ENCODE measurements at places on chromosomes 6 and 20.
A peak's percentile ranks its signal among the peaks of the same experiment; 100 is the strongest.

GRCh38 chr6:16933532-16933931, 168.3 kb upstream of the STMND1 start:
- DNase-seq: no peak

GRCh38 chr6:166162599-166163342, 4.9 kb downstream of the TBXT start:
- no peak for DNase-seq

DNA sequence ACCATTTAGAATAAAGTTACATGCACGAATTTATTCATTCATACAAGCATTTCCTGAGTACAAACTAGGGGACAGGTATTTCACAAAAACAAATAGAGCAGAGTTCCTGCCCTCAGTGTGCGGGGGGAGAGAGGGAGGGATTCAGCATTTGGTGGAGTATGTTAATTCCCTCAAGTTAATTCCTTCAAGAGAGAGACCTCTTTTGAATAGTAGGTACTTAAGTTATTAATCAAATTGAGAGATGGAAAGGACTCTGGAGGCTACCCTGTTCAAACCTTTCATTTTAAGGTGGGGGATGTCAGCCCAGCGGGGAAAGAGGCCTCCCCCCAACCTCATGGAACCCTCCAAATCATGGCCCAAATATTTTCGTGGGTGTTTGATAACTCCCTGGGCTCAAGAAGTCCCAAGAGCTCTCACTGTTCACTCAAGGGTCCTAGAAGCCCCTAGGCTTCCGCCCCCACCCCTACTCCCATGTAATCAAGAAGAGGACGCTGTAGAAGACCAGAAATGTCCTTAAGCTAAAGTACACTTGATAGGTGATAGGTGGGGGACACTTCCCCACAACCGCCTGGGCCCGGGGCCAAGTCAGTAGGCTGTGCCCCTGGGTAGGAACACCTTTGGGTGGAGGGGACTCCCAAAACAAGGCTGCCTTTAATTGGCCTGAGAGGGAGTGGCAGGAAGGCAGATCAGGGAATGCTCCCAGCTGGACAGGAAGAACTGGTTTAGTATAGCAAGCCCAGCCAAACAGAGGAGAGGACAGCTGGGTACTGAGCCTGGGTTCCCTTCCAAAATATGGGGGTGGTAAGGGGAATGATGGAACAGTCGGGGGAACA, 2.9 kb downstream of the SDC4 start:
- DNase-seq: no peak

- no peak for DNase-seq
Observed at GRCh38 chr6:43807228-43808061, 37.4 kb downstream of the VEGFA start.

GRCh38 chr20:45117581-45117980, 2.6 kb upstream of the WFDC5 start:
- DNase-seq: no peak

DNA sequence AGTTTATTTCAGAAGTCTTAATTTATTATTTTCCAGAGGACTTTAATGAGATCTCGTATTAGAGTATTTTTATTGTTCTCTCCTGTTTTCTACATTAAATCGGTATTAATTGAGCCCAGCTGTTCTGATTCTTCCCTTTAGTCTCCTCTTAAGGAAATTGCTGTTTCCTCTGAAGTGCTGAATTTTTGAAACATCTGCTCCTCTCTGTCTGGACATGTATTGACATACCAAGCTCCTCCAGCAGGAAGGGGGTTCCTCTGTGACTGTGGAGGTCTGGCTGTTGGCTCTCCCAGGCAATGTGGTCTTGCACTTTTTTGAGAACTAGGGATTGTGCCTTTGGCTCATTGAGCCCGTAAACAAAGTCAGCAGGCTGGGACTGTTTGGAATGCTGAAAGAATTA, 74.9 kb downstream of the MAP3K4 start:
- no peak for DNase-seq

DNA sequence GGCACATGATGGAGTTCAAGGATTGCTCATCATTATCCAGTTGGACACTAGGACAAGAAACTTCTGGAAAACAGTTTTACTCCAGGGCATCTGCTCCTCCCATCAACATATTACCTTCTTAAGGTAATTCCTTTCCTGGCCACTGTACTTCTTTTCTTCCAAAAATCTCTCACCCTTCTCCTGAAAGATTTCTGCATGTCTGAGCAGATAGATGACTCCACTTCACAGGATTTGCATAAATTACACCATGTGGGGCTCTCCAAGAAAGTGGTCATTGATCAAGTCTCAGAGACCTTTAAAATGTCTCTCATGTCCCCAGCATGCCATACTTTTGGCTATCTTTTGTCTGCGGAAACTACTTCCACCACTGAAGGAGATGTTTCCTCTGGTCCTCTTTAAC, 103.2 kb upstream of the TNFAIP3 start:
- DNase-seq: no peak

DNA sequence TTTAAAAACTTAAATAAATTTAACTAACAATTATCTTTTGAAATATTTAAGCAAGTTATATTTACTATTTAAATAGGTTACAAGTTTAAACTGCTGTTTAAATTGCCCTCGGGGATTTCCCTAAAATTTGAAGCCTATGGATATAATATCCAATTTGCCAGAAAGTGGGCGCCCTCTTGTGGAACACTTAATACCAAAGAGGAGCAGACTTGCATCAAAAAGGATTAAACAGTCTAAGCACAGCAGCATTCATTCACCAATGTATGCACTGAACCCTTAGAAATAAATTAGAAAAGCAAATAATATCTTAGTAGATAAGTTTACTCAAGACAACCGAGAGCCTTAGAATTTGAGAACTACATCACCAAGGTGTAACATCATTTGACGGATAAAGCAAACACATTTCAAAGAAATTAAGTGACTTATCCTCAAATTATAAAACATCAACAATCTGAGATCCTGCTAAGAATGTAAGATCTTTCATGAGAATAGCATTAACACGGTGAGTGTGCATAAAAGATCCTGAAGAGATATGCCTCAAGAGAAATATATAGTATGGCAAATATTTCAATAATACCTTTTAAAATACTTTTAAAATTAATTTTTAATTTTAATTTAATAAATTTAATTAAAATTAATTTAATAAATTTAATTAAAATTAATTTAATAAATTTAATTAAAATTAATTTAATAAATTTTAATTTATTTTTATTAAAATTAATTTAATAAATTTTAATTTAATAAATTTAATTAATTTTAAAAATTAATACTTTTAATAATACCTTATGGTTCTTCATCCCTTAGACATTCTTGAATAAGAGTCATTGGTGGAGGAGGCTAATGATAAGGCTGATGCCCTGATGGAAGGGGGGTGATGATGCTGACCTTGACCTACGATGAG, 11.5 kb upstream of the MEP1A start:
- DNase-seq: no peak

DNA sequence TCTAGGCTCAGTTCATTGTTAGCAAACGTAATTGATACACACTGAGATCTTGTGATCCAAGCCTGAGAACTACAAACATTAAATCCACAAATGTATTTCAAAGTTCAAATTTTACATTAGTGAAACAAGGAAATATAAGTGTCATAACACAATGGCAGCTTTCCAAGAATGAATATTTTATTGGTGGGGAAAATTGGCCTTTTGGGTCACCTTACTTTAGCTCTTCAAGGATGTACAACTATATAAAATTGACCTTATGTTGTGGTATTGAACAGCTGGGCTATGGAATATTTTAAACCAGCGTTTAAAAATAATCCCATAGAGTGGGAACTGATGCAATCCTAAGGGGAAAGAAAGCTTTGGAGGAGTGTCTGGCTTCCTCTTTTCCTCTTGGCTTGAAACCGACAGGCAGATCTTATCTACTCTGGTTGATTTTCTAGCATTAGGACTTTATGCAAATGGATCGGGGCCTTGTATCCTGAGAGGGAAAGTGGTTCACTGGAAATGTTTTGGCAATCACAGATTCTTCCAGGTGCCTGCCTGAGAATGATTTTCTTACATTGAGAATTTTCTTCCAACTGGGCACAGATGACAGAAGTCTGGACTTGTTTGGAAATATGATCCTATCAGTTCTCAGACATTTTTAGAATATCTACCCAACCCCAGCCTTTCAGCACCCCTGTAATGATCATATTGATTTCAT, 184.8 kb upstream of the ECI2 start:
- DNase-seq: no peak

- DNase-seq: peak; percentile 90
Observed at GRCh38 chr6:83067448-83068439, at the start of gene DOP1A. DOP1A (plus strand) TSS chr6:83067671; CDS start chr6:83096978, 29,307 bp downstream.

- no peak for DNase-seq
Observed at GRCh38 chr6:27865850-27866356, 46.3 kb downstream of the OR2B2 start.

GRCh38 chr6:124873066-124873410, 89.2 kb upstream of the RNF217 start:
- no peak for DNase-seq

- no peak for DNase-seq
Observed at GRCh38 chr6:47310131-47310480, 401 bp upstream of the TNFRSF21 start.

DNA sequence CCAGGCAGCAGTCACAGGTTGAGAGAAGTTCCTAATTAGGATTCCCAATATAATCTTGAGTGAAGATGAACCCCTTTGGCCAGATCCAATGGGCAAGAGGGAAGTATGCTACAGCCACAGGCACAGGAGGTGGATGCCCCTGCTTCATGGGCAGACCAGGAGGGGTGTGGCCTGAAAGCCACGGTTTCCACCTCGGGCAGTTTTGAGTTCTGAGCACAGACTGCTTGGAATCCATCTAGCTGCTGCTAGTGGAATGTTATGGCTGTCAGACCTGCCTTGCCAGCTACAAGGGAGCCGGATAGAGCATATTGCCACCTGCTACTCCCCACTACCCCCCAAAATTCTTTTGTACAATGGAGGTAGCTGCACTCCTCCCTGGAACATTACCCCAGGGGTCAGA, 672.9 kb downstream of the HACE1 start:
- no peak for DNase-seq

DNA sequence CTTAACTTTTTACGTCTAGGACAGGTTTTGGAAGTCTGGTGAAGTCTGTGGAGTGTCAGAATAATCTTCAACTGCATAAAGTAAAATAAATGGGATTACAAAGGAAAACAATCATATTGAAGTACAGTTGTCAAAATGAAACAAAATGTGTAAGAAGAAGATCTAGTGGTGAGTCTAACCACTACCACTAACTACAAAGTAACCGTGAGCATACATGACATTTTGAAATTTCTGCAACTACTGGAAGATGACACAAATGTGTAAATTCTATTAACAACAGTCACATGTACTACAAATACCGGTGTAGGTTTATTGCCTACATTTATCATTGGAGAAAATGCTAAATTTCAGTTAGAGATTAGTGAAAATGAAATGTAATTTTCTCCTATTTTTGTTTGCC, 29.7 kb downstream of the VPS52 start:
- no peak for DNase-seq

DNA sequence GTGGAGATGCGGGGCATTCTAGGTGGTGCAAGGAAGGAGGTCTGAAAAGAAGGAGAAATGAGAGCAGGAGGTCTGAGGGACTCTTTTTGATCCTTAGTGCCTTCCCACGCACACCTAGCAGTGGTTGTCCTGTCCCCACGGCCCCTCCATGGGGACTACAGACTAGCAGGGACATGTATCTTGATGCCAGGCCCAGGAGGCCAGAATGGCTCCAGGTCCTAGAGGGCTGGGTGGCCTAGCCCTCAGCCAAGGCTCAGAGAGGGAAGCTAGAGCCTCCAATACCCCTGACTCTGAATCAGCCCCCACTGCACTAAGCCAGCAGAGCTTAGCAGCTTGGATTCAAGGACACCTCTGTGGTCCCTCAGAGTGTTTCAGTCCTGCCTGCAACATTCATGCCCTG, 16.7 kb upstream of the BLCAP start:
- DNase-seq: no peak

DNA sequence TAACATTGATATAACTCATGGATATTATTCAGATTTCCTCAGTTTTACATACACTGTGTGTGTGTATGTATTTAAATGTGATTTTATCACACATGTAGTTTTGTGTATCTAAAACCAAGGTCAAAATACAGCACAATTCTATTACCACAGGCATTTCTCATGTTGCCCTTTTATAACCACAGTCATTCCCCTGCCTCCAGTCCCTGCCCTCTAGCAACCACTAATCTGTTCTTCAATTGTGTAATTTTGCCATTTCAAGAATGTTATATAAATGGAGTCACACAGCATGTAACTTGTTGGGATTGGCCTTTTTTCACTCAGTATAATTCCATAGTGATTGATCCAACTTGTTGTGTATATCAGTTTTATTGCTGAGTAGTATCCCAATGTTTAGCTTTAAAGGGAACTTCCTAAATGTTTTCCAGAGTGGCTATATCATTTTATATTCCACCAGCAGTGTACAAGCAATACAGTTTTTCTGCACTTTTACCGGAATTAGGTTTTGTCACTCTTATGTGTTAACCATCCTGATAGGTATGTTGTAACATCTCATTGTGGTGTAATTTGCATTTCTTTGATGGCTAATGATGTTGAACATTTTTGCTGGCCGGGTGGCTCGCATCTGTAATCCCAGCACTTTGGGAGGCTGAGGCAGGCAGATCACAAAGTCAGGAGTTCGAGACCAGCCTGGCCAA, 338.2 kb downstream of the SOX4 start:
- no peak for DNase-seq

DNA sequence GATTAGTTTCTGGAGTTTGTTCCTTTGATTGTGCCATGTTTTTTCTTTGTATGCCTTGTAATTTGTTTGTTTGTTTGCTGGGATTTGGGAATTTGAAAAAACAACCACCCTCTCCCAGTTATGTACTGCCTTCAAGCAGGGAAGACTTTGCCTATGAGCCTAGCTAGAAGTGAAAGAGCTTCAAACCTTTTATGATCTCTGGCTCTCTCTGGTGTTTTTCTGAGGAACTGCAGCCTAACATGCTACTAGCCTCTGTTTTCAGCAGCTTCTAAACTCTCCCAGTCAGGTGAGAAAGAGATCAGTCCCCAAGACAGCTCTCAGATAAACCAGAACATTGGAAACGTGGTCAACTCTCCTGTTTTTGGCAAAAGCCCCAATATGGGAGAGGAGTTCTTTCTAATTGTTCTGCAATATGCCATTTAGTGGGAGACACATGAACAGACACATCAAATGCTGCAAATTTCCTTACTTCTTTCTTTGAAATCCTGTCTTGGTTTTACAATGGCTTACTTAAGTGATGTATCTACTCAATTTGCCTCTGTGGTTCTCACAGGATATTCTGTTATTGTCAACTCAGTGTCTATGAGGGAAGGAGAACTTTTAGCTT, 58.9 kb upstream of the SERINC1 start:
- DNase-seq: peak; percentile 12

GRCh38 chr6:16278048-16278724, 39.8 kb downstream of the GMPR start:
- DNase-seq: no peak

DNA sequence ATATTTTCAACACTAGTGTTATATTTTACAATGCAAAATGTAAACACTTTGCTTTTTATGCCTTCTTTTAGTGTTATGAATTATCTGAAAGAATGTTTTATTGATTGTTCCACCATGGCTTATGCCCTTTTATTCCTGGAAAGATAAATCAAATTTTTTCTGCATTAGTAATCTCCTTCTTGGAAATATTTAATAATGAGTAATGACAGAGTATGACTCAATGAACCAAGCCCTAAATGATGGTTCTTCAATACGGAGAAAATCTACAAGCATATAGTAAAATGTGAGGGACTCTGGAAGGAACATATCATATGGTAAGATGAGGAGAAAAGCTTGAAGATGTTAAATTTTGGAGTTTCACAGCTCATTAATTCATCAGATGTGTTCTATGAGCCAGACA, 929.6 kb downstream of the C6orf118 start:
- no peak for DNase-seq
